Stimulated activated naive CD4-positive, alpha-beta T cell treated with Interleukin-2 at 50 U/mL for 16 hours (primary cell): ENCODE measurements at places on chromosomes 4 and X.

DNA sequence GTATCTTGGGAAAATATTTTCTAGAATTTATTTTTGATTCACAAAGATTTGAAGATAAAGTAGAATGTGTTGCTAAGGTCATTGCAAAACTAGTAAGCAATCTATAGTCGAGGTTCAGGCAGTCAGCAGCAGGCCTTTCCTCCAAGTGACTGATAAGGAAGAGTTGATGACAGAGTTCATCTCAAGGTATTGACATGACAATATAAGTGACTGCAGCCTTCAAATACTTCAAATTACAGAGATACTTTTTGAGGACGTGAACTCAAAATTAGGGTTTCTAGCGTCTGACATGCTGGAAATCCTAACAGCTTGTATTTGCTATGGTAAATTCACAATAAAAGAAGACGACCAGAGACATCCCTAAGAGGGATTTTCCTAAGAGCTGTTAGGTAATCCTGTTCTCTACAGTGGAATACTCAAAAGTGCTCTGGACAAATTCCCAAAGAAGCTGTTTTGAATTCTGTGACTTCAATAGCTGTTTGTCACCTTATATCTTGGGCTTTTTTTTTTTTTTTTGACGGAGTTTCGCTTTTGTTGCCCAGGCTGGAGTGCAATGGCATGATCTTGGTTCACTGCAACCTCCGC lies 7.4 kb downstream of the ARHGAP10 start:
- no peak for DNase-seq

DNA sequence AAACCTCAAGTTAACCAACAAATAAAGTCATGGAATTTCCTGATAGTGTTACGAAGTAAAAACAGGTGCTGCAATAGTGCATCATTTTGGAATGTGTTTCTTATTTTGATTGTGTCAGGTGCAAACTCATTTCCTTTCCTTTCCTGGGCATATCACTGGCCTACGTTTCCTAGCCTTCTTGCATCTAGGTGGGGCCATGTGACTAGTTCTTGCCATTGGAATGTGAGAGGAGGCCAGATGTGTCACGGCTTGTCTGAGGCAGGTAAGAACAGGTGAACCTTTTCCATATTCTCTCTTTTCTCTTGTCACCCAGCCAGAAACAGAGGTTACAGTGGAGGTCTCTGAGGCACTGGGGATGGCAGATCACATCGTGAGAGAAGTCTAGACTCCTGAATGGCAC lies 868.0 kb downstream of the RPA4 start:
- no peak for DNase-seq

DNA sequence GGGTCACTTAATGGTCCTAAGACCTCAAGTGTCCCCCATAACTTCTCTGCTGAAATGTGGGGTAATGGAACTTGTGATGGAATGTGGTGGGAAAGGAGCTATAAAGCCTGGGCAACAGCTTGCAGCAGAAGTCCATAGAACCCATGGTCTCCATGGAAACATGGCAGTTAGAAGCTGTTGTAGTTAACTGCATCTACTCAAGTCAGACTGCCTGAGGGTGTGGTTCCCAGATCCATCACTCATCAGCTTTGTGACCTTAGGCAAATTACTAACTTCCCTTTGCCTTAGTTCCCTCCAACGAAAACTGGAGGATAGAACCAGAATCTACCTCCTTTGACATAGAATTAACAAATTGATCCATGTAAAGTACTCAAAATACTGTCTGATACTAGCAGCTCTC lies 113.0 kb downstream of the SPATA18 start:
- no peak for DNase-seq

GRCh38 chrX:153886915-153887314 lies 942 bp upstream of the L1CAM start:
- no peak for DNase-seq

DNA sequence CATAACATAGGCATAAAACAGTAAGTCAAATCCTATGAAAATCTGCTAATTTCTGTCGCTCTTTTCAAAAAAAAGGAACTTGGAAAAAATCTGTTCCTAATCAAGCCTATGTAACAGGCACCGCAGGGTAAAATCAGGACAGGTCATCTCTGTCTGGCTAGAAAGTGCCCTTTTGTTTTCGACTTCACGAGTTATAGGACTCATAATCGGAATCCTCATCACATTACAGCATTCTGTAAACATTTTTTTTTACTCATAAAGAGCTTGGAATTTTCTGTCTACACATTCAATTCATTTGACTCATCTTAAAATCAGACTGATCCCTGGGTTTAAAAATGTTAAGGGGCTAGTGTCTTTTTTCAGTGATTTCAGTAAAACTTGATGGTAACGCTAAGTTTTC lies 181.7 kb upstream of the TBC1D9 start:
- DNase-seq, result no peak

- DNase-seq, result no peak
Observed at GRCh38 chr4:156182269-156182668, 228.6 kb upstream of the CTSO start.
